Stimulated activated CD8-positive, alpha-beta memory T cell treated with anti-CD3 and anti-CD28 coated beads, Interleukin-4, amount 100 ng/mL, for 4 hours (primary cell): ENCODE measurements at places on chromosomes 5 and 9.

DNA sequence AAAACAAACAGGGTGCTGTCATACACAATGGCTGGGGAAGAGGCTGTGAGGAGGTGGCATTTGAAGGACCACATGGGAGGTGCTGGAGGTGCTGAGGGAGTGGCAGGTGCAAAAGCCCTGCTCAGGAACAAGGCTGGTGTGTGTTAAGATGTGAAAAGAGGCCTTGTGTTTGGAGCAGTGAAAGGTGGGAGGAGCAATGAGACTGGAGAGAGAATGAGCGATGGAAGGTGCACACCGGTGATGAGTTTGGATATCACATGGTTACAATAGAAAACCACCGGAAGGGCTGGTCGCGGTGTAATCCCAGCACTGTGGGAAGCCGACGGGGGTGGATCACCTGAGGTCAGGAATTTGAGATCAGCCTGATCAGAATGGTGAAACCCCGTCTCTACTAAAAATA is 9.2 kb upstream of the FIBCD1 start:
- DNase-seq: no peak

DNA sequence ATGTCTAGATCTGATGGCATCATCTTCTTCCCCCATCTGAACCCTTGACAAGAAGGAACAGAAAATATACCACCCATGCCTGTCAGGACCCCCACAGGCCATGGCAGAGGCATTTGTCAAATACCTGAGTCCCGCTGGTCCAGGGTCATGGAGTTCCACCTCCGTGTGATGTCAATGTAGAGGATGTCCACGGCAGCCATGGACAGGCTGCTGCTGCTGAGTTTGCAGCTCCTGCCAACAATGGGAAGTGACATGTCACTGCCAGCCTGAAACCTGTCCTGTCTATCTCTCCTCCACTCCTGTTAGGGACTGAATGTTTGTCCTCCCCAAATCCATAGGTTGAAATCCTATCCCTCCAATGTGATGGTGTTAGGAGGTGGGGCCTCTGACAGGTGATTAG is 208.8 kb downstream of the DAB2IP start:
- DNase-seq: no peak

DNA sequence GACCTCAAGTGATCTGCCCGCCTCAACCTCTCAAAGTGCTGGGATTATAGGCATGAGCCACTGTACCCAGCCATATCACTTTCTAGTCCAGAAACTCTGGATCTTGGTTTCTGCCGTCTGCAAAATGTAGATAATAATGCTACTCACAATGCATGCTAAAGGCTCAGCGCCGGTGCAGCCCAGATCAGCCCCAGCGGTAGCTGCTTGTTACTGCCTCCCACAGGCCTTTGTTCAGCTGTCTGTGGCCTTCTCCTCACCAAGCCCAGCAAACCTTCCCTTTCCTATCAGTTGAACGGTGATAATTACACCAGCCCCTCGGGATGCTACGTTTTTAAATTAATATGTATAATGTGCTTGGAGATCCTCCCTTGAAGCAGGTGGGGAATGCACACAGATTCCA is 26.2 kb upstream of the MSX2 start:
- DNase-seq: no peak

DNA sequence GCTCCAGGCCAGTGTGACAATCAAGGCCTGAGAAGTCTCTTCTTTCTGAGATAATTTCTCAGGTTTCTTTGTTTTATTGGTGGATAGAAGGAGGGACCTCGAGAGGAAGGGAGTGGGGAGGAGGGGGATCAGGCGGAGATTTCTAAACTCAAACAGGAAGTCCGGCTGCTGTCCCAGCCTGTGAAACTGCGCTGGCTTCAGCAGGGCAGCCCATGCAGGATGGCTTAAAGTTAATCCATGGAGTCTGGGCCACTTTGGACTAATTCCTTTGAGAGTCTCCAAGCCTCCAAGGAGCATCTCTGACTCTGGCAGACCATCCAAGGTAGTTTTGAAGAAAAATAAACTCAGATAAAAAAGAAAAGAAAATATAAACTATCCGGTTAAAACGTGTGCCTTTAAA is 378.5 kb downstream of the MLLT3 start:
- no peak for DNase-seq
